Activated CD8-positive, alpha-beta memory T cell treated with anti-CD3 and anti-CD28 coated beads for 4 hours (primary cell): ENCODE measurements at places on chromosomes 1 and 21.

- no peak for DNase-seq
Observed at GRCh38 chr1:52676249-52676903, 21.8 kb downstream of the COA7 start.

DNA sequence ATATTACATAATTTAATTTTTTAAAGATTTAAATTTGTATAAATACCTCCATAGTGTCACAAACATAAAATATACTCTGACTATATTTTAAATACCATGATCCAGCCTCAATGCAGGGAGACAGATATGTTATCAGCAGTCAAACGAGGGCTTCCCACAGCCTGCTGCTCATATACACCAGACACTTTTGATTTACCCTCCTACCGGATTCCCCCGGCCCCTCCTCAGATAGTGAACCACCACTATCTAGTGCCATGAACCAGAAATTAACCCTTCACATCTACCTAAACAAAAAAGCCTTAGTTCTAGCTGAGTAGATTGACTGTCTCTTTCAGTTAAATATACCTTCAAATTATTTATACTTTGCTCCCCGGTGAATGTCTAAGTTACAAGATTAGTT lies 52.4 kb upstream of the C1orf53 start:
- no peak for DNase-seq

- DNase-seq, result no peak
Observed at GRCh38 chr1:24600551-24600950, 42.6 kb upstream of the SRRM1 start.

GRCh38 chr1:2555634-2556276 lies 416 bp upstream of the TNFRSF14 start:
- no peak for DNase-seq
